ENCODE measurements at places on chromosomes 6 and 20.
A peak's percentile ranks its signal among the peaks of the same experiment; 100 is the strongest.

GRCh38 chr6:18595774-18596530, 208.8 kb downstream of the RNF144B start:
- no peak for DNase-seq

DNA sequence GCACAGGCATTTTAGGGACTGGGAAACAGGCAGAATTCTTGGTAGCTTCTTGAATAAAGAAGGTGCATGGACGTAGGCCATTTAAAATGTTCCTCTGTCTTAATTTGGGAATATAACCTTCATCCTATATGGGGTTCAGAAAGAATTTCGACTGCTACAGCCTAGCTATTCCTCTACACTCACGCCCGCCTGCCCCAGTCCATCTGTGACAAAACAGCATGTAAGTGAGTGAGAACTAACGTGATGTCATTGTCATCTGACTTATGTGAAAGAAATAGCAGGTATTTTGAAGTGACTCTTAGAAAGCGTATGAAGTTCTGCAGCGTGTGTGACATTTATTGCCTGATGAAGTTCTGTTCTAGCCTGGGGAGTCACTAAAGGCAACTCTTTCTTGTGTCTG, 52.2 kb upstream of the SLC22A1 start:
- DNase-seq, result no peak

GRCh38 chr20:62421716-62421990, 5.7 kb downstream of the RBBP8NL start:
- DNase-seq, result no peak

GRCh38 chr20:50892394-50892793, 38.8 kb downstream of the ADNP start:
- DNase-seq, result no peak

- DNase-seq, result no peak
Observed at GRCh38 chr6:145373826-145374225, 361.5 kb downstream of the EPM2A start.

- DNase-seq, result no peak
Observed at GRCh38 chr6:28927846-28928245, 4.1 kb upstream of the TRIM27 start.

GRCh38 chr6:92538275-92538674, 881.1 kb downstream of the EPHA7 start:
- DNase-seq, result no peak

GRCh38 chr20:43190332-43190953, 737 bp upstream of the PTPRT start:
- DNase-seq, result no peak

GRCh38 chr20:53723621-53724020, 130.0 kb upstream of the ZNF217 start:
- peak; percentile 58 for DNase-seq

- no peak for DNase-seq
Observed at GRCh38 chr20:48075591-48076174, 290.4 kb upstream of the SULF2 start.

DNA sequence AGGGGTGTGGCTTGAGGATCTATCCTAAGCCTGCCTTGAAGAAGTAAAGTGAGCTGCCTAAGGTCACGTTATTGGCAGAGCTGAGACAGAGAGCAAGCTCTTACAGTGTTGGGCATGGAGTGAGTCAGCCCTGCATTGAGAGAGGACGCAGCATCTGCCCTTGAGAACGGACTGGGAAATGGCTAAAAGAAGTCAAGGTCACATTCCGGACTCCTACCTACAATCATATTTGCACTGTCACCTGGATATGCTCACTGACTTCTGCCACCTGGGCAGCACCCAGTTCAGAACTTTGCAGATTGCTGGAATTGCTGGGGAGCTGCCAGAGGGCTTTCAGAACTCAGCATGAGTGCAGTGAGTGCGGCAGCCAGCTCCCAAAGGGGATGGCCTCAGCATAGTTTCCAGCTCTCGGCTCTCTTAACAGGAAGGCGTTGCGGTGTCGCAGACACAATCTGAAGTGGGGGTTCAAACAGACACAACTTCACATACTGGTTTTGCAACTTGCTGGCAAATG, 199.3 kb upstream of the SGK1 start:
- no peak for DNase-seq

DNA sequence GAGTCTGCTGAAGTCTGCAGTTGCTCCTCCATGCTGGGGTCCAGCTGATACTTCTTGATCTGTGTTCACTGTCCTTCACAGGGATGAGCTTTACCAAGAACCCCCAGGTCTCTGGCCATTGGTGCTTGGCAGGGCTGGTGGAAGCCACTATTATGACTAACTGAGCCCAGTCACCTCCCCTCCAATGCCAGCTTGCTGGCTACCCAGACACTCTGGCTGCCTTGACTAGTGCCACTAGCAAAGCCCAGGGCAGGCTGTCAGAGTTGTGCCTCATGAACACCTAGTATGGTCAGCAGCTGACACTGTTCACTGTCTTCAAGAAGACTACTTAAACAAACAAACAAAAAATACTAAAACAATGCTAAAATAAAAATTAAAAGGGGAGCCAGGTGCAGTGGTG, 8.8 kb downstream of the ASIP start:
- DNase-seq, result no peak

GRCh38 chr6:129882510-129883023, 21.5 kb upstream of the TMEM244 start:
- no peak for DNase-seq

- no peak for DNase-seq
Observed at GRCh38 chr20:19120569-19120968, 91.9 kb upstream of the SLC24A3 start.

DNA sequence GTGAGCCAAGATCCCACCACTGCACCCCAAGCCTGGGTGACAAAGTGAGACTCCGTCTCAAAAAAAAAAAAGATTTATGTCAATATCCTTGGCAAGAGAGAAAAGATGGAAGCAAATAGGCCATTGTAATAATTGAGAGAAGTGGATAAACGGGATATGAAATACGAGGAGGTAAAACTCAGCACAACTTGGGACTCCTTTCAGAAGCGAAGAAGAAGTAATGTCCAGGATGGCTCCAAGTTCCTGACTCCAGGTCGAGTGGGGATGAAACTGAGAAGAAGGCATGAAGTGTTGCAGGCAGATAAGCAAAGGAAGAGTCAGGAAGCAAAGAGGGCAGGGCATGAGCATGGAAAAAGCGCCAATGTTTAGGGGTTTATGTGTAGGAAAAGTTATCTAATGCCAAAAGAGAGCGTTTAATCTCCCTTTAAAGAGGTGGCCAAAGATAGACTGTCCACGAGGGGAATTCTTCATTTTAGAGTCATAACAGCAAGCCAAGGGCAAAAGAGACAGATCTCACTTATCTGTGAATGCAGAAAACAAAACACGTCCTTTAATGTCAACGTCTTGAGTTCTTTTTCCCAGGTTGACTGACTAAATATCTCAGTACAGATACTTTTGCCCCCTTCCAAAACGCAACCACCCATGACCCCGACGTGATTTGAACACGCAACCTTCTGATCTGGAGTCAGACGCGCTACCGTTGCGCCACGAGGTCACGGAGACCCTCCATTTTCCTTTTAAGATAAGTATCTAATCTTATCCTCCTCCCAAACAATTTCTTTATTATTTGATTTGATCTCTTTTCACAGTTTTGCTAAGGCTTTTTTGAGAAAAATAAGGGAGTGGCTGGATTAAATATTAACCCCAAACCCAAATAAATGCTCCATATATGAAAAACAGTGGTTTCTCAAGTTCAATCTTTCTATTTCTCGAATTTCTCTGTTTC, 46.3 kb upstream of the BTN3A2 start:
- DNase-seq, result no peak

DNA sequence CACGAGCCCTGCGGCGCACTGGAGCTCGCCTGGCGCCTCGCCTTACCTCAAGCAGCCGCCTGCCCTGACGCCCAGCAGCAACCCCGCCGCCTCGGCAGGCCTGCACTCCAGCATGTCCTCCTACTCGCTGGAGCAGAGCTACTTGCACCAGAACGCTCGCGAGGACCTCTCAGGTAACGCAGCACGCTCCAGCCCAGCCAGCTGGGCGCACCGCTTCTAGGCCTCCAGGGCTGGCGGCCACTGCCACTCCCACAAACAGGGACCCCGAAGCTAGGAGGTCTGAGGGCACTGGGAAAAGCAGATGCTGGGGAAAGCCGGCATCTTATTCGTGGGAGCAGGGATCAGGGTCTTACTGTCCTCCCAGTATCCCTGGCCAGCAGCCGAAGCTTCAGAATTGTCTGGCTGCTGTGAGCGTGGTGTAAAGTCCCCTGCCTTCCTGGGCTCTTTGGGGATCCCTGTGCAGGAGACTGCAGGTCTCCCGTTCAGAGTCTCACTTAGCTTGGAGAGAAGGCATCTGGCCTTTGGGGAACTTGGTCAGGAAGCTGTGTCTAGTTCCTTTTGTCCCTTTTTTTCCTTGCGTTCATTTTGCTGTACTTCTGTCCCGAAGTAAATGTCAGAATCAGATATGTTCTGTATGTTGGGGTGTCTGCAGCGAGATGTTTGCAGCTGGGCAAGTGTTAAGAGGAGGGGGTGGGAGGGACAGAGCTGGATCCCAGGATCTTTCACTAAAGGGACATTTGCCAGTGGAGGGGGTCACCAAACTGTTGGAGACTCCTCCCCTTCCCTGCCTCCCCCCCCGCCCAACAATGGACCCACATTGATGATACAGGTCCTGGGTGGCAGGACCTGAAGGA, 1.8 kb downstream of the FOXF2 start:
- DNase-seq, result no peak

DNA sequence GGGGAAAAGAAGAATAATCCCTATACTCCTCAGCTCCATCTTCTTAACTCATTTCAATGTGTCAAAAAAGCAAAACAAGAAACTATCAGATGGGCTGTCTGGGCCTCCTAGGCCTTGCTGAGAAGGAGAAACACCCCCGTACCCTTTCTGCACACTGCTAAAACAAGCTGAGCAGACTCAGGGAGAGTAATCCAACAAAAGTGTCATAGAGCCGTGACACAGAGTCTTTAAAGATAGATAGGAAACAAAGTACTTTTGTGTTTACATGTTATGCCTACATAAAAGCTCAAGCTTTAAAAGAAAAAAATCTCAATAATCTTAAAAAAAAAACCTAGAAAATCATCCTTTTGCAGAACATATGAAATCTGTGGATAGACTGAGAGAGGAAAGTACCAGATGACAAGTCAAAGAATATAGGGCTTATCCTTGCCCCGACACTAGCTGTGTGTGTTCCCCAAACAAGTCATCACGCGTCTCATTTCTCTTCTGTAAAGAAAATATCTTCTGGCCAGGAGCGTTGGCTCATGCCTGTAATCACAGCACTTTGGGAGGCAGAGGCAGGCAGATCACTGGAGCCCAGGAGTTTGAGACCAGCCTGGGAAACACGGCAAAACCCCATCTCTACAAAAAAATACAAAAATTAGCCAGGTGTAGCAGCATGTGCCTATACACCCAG, 81.3 kb downstream of the MAP3K5 start:
- no peak for DNase-seq

DNA sequence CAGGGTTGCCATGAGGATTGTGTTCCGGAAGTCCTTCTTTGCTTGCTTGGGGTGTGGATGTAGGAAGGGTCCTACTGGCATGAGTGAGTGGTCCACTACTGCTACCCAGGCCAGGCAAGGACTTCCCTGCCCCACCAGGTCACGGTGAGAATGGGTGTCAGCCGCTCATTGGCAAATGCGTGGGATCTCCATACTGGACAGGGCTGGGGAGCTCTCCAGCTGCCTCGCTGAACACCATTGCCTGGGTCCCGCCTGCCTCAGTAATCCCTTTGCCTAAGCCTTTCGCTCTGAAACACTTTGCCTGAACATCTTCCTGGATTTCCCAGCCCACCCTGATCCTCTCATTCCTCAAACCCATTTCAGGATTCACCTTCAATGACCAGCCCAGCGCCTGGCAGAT, 59.5 kb downstream of the CTCFL start:
- DNase-seq, result no peak

GRCh38 chr6:89792881-89793280, 26.7 kb downstream of the MDN1 start:
- DNase-seq, result no peak

- no peak for DNase-seq
Observed at GRCh38 chr6:7112741-7113313, 5.1 kb downstream of the RREB1 start.

DNA sequence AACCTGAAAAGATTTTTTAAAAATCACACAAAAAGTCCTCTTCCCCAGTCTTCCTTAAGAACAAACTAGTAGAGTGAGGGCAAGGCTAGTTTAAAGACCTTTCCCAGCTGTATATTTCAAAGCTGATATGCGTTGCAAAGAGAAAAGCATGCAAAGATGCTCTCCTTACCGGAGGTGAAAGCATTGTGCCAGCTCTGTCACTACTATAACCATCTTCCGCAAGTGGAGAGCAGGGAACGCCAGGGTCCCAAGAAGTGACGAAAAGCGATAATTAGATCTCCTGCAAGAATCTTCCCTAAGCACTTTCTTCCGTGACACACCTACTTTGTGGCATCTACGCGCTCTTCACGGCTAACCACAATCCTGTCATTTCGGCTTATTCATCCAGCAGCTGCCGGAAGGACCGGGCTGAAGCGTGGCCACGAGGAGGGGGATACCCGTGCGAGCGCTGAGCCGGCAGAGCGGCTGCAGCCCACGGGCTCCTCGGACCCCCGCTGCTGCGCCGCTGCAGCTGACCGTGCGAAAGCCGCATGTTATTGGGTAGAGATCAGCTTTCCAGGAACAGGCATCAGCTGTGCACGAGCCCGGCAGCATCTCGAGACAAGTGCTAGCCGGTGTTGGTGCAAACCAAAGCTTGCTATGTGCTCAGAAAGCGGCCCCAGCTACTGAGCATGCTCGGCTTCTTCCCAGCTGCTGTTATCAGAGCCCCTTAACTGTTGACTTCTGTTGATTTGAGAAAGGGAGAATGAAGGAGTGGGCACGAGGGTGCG, 57.2 kb upstream of the ARHGAP18 start:
- no peak for DNase-seq

DNA sequence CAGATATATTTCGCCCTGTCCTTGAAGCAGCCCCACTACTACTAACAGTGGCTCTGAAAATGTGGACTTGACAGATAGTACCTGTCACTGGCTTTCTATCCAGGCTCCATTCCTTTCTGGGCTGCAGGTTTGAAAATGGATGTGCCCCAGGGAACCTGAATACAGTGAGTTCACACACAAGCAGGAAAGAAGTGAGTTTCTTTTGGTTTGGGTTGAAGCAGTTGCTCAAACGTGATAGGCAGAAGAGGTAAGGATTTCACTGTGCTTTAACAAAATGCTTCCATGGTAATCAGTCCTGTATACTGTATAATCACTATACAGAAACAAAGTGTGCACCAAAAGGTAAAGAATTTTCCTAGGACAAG, 382.9 kb downstream of the PRKN start:
- DNase-seq, result no peak

DNA sequence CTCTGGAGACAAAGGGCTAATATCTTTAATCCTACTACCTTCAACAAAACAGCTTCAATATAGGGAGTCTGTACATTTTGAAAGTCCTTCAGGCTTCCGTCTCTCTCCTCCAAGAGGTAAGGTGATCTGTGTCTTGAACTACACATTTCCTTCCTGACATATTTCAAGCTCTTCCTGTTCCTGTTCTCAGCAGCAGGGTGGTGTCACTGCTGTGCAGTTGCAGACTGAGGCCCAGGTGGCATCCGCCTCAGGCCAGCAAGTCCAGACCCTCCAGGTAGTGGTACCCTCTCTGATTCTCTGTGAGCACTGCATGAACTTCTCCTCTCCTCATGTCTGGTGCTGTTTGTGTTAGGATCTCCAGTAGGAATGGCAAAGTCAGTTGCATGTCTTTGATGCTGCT, 7.8 kb downstream of the NFYA start:
- DNase-seq, result no peak

- DNase-seq, result no peak
Observed at GRCh38 chr6:42454428-42454791, 2.7 kb upstream of the TRERF1 start.

Measured in RWPE2 (cell line).